ENCODE measurements at places on chromosomes 3 and 15.

DNA sequence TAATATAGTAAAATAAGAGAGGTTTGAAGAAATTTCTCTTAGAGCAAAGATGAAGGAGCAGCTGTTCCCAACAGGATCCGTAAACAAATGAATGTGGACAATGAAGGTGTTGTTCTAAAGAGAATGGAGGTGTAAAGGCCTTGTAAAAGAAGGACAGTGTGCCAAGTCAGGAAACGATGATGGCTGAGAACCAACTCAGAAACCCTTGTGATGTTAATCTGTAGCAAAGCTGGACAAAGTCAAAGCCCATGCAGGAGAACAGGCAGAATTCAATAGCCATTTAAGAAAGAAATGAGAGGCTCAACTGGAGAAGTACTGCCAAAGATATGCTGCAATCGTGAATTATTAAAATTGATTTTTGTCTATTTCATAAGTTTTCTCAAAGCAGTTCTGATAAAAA lies 192.2 kb downstream of the MBNL1 start:
- no peak for ATAC-seq

DNA sequence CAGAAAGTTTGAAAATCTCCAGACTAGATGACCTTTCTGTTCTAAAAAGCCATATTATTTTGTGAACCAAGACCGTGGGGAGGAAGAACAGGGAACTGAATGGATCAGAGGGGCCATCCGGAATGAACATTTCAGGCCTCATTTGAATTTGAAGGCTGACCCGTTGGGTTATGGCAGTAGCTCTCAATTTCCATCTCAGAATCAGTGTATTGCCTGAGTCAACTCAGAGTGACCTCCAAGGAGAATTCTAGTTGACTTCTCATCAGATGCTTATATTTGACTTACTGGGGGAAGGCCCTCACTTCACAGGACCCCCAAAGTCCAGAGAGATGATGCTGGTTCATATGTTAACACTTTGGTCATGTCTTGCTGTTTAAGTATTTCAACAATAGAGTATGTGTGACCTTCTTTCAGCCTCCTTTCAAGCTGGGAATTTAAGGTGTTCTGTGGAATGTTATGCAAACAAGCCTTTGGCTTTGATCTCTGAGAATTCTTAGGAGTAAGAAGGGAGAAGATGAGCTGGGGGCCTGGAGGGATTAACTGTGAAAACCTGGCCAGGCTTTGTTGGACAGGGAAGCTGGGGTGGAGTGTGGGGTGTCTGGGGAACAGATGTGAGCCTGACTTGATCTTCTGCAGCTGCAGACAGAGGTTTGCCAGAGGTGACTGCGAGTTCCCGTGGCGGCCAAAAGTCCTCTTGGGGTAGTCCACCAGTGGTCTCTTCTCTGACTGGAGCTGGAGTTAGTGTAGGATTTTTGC lies 111.2 kb upstream of the RGMA start:
- ATAC-seq = no peak

GRCh38 chr3:121483290-121483689 lies 62.5 kb downstream of the POLQ start:
- no peak for ATAC-seq

- ATAC-seq = peak; percentile 31
These were observed 535 bp downstream of the C2CD4B start for GRCh38 chr15:62164396-62165103.

DNA sequence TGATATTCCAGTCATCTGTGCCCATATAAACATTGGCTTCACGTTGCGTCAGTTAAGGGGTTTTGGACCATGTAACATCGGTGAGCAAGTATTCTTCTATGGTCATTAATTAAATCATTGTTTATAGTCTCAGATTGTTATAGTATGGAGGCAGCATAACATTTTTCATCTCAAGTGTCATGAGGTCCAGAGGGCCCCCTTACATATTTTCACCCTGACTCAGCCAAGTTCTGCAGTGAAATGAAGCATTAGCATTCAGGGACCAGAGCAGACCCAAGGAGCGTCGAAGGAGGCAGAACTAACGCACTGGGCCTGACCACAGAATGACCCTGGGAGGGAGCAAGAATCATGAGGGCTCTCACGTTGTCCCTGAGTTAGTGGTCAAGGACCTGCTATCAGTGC lies 171.5 kb downstream of the LRTM1 start:
- ATAC-seq = no peak

DNA sequence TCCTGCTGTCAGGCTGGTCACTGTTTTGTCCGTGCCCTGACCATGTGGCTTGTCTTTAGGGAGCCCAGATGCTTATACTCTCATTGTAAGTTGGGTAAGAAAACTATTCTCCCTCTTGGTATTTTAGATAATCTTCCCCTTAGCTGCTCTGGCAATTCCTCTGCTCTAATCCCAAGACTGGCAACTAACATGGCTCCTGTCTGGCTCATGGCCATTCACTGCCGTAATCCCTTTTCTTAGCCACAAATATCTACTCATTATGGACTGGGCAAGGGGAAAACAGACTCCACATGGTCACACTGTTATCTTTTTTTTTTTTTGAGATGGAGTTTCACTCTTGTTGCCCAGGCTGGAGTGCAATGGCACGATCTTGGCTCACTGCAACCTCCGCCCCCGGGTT lies 38.8 kb downstream of the TYRO3 start:
- no peak for ATAC-seq

- ATAC-seq = no peak
These were observed 57.3 kb upstream of the PRTG start for GRCh38 chr15:55800216-55800615.

- peak; percentile 77 for ATAC-seq
These were observed 18.9 kb downstream of the ILDR1 start for GRCh38 chr3:122003112-122003511.

GRCh38 chr15:100994597-100995446 lies 75.7 kb downstream of the LRRK1 start:
- ATAC-seq = peak; percentile 76

GRCh38 chr15:70714565-70714964 lies 48.8 kb downstream of the UACA start:
- ATAC-seq = no peak

- ATAC-seq = no peak
These were observed 35.3 kb upstream of the ABHD10 start for GRCh38 chr3:111943533-111943932.

GRCh38 chr3:177694951-177695350 lies 497.7 kb upstream of the TBL1XR1 start:
- ATAC-seq = no peak

GRCh38 chr3:159234306-159234705 lies 432.5 kb downstream of the MFSD1 start:
- no peak for ATAC-seq

DNA sequence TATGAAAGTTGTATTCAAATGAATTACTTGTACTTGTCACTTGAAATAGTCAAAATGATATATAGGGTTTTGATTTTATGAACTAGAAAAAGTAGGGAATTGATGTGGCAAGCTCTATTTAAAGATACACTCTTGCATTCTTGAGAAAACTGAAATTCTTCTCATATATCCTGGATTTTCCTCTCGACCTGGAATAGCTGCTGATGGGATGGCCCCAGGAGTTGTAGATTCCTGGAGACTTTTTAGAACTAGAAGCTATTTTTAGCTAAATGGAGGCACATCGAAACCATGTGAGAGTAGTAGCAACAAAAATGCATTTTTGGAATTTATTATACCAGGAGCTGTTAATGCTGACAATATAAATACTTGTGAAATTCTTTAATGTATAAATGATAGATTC lies 125.9 kb downstream of the LEKR1 start:
- no peak for ATAC-seq

DNA sequence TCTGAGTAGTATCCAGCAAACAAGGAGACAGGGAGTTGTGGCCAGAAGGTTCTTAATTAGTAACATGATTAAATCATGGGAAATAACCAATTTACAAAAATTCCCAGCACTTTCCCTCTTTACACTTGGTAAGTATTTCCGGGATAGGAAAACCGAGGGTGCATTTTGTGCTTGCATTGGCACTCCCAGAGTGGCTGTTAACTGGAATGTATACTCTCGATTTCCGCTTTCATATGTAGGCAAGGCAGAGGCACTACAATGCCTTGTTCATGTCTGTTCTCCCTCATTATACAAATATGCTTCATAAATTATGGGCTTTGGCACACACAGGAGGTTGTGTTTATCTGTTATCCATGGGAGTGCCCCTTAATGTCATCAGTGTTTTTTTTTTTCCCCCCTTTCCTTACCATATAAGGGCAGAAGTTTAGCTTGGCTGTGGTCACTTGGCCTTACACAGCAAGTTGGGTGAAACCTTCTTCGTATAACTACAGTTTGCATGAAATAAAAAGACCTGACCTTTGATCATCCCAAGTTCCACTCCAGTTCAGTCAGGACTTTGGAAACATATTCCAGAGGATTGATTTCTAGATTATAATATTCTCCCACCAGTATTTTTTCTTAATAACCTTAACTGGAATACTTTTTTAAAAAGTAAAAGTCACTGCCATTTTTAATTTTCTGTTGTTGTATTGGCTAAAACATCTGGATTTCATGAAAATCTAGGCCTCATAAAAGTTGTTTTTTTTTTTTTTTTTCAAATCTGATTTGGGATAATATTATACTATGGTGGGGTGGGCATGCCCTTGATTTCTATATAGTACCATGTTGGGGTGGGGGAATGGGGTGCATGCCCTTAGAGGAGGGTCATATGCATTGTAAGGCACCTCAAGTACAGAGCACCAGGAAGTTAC lies 8.9 kb downstream of the TPM1 start:
- ATAC-seq = no peak

- no peak for ATAC-seq
These were observed 14.5 kb upstream of the HYKK start for GRCh38 chr15:78492872-78493271.

DNA sequence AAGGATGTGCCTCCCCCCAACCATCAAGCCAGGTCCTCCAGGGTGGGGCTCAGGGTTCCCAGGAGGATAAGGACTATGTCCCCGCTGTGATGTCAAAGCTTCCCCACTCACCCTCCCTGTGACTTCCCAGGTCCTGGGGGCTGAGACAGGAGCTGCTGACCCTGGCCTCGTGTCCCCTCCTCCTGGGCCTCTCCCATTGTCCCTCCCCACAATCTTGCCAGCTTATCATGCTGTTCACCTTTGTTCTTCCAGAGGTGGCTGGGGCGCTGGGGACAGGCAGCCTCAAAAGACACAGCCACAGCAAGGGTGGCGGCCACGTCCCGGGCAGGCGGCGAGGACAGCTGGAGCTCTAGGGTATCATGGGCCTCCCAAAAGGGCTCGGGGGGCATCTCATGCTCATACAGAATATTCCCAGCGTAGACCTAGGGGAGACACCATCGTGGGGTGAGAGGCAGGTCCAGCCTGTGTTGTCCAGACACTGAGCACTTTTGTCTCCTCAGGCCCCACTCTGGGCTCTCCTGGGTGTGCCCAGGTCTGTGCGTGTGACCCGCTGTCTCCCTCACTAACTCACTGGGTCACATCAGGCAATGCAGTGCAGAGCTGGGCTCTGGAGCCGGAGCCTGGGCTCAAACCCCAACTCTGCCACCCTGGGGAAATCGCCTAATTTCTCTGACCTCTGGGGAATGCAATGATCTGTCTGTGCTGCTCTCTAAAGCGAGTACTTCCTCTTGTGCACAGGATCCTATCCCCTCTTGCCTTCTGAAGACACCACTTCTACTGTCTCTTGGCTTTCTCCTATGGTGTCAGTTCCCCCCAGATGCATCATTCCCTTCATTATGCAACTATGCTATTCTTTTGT lies 30.0 kb downstream of the SNX33 start:
- ATAC-seq = no peak

DNA sequence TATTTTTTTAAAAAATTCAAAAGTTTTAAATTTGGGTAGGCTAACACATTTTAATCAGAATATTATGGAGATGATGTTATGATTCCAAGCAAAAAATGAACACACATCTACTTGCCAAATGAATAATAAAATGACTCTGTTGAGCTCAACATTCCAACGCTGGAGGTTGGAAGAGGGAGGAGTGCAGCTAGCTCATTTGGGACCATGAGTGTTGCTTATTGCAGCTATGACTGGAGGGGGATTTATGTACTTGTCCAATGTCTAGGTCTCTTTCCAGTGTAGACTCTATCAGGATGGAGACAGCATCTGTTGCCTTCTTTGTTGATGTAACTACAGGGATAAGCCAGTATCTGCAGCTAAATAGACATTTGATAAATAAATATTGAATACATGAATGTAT lies 310.6 kb downstream of the CACNA2D3 start:
- no peak for ATAC-seq

DNA sequence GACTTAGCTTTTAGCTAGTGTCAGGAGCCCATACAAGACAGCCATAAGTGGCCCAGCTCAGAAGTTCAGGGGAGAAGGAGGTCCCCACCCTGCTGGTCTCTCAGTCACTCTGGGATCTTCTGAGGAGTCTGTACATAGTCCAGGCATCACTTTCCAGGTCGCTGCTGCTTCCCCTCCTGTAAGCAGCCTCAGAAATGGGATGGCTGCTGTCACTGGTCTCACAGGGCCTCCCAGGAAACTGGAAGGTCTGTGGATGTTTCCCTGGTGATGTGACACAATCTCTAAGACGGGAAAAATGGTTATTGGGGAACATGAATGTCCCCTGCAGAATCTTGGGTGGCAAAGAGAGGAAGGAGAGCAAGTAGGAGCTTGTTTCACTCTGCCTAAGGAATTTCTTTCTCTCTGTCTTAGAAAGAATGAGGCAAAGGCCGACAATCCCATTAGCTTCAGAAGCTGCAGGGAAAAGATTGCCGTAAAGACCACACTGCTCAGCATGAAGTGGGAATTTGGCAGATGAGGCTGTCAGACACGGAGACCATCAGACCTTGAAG lies 43.2 kb upstream of the TNFAIP8L3 start:
- no peak for ATAC-seq

- ATAC-seq = peak; percentile 60
These were observed 1.1 kb downstream of the RBSN start for GRCh38 chr3:15097891-15098290.

- no peak for ATAC-seq
These were observed 6.1 kb upstream of the RUBCN start for GRCh38 chr3:197742787-197743186.

GRCh38 chr15:100174904-100175275 lies 166.9 kb downstream of the ADAMTS17 start:
- ATAC-seq = no peak

- ATAC-seq = no peak
These were observed 132.4 kb upstream of the OSTN start for GRCh38 chr3:191066669-191067068.

DNA sequence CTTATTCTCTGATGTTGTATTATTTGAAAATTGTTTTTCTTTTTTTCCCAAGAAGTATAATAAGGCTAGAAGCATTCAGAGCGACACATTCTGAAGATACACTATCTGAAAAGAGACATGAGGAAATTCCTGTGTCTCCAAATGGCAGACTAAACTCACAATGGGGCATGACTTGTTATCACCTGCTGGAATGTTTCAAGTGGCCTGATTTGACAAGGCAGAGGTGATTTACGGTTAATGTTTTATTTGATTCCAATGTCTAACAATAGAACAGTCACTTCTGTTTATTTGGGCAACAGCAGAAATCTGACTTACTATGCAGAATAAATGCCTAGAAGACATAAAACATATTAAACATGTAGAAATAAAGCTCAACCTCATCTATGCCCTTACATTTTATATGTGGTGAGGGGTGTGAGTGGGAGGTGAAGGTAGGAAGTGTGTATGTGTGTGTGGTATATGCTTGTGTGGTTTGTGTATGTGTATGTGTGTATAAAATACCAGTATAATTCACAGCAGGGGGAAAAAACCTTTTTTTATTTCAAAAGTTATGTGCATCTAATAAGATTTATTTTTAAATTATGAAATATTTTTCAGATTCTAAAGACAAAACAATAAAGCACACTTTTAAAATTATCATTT lies 1051.7 kb downstream of the ROBO2 start:
- no peak for ATAC-seq

Measured in stimulated activated memory B cell treated with anti-CD40 and anti-IgM and Interleukin-4, amounts not matched to agents 10 μg/mL and 1 μg/mL and 100 μg/mL, for 72 hours (primary cell).